H9 (cell line): ENCODE measurements at places on chromosomes 13 and 19.

- peak; percentile 76 for DNase-seq
Measured at GRCh38 chr13:21242236-21242635, 65.8 kb downstream of the MRPL57 start.

GRCh38 chr19:589693-590395 lies at the start of gene HCN2:
Gene HCN2 (plus strand): TSS chr19:589881. CDS start chr19:589946, 65 bp downstream.
- no peak for DNase-seq

- DNase-seq, result no peak
Measured at GRCh38 chr13:37700887-37701286, 102.3 kb upstream of the POSTN start.

GRCh38 chr19:49564616-49565045 lies 15.7 kb downstream of the NOSIP start:
- no peak for DNase-seq

GRCh38 chr13:106555631-106556328 lies 12.2 kb downstream of the ARGLU1 start:
- DNase-seq, result no peak

- DNase-seq, result no peak
Measured at GRCh38 chr13:37068962-37069361, 9.5 kb upstream of the SUPT20H start.

DNA sequence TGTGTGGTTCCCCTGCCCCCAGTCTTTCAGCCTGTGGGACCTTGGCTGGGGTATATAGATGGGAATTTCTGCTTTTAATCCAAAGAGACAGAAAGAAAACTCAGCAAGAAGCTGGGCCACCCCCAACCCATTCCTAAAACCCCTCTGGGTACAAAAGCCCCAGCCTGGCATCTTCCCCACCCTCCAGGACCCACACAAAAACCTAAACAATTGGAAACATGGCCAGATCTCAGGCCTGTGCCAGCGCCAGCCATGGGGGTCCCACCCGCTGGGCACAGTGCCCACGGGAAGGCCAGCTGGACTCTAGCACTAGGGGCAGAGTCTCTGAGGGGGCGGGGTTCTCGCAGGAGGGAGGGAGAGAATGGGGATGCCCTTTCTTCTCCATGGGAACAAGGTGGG lies 8.6 kb downstream of the LYL1 start:
- no peak for DNase-seq

DNA sequence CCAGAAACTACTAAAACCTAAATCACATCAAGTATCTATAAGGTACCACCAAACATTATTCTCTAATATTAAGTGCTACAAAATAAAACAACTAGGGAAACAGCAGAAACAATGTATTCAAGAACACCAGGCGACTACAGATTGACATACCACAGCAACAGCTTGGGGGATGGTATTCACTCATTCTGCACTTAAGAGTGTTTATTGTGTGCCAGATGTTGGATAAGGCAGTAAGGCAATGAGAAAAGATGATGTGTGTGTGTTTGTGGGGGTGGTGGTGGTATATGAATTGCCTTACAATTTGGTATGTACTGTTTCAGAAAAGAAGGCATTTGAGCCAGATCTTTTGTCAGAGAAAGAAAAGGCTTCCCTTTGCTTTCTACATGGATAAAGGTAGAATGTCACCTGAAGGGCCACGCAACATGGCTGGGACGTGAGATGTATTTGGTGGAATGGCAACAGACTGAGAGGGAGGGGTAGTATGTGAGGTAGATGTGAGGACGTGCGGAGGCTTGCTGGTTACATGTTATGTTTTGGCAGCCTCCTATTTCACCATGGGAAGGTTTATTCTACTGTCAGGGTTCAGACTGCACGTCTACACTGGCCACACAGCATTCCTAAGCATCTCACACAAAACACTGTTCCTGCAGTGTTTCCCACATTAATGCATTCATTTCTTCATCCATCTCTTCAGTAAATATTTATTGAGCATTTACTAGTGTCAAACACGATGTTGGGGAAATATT lies 300.7 kb downstream of the KLF12 start:
- DNase-seq, result no peak

DNA sequence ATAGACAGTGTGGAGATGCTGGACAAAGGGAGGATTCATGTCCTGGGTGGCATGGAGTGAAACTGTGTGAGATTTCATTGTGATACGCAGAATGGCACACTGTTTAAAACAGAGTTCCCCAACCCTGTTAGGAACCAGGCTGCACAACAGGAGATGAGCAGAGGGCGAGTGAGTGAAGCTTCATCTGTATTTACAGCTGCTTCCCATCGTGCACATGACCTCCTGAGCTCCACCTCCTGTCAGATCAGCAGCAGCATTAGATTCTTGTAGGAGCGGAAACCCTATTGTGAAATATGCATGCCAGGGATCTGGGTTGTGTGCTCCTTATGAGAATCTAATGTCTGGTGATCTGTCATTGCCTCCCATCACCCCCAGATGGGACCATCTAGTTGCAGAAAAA lies 72.5 kb downstream of the RAP2A start:
- no peak for DNase-seq

GRCh38 chr13:33127009-33127551 lies 110.9 kb downstream of the KL start:
- no peak for DNase-seq

DNA sequence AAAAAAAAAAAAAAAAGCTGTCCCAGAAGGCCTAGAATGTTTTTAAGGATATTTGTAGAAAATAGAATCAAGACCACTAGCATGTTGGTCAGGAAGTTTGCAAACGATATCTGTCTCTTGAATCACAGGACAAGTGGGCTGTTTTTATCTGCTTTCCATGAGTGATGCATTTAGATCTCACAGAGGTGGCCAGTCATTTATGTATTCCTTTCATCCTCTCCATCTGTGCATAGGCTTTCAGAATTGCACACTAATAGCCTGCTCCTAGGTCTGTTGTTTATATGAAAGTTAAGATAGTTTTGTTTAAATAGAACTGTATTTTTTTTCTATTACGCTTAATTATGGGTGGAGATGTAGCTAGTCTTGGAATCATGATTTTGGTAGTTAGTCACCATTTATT lies 289.5 kb downstream of the SHISA2 start:
- no peak for DNase-seq

- peak; percentile 21 for DNase-seq
Measured at GRCh38 chr19:18385359-18385674, 641 bp upstream of the GDF15 start.

DNA sequence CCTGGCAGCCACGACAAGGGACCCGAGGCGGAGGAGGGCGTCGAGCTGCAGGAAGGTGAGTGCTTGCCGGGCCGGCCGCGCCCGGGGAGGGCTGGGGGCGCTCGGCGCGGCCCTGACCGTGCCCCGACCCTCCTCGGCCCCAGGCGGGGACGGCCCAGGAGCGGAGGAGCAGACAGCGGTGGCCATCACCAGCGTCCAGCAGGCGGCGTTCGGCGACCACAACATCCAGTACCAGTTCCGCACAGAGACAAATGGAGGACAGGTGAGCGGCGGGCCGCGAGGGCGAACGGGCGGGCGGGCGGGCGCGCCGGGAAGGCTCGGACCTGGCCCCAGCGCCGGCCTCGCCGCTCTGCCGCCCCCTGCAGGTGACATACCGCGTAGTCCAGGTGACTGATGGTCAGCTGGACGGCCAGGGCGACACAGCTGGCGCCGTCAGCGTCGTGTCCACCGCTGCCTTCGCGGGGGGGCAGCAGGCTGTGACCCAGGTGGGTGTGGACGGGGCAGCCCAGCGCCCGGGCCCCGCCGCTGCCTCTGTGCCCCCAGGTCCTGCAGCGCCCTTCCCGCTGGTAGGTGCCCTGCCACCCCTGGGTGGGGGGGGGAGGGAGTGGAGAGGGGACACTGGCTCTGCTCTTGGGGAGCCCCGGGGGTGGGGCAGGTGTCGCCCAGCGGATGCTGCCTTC lies 816 bp downstream of the USF2 start:
- peak; percentile 93 for DNase-seq

DNA sequence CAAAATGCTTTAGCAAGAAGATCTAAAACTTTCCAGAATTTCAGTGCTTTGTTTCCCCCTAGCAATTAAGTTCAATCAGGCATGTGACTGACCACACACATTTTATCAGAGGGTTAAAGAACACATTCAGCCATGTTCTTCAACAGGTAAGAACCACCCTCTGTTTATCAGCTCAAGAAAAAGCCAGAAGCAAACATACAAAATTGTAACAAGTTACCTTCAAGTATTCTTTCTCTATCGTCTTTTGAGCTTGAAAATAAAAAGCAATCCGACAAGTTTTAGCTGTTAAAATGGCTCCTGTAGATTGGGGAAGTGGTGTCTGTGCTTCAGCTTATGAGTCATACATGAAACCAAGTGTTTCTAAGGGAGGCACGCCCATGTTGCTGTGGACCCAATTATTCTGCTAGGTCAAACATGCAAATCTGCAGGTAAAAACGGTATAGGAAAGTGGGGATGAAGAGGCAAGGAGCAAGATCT lies at the start of gene ELF1:
Gene ELF1 (minus strand): TSS at position 306 of the 477 bp plus-strand sequence. CDS start 37,262 bp downstream, outside the sequence.
- no peak for DNase-seq

GRCh38 chr13:110625771-110626321 lies 10.5 kb downstream of the NAXD start:
- no peak for DNase-seq

GRCh38 chr13:34343413-34343940 lies 525.5 kb downstream of the RFC3 start:
- DNase-seq, result no peak

DNA sequence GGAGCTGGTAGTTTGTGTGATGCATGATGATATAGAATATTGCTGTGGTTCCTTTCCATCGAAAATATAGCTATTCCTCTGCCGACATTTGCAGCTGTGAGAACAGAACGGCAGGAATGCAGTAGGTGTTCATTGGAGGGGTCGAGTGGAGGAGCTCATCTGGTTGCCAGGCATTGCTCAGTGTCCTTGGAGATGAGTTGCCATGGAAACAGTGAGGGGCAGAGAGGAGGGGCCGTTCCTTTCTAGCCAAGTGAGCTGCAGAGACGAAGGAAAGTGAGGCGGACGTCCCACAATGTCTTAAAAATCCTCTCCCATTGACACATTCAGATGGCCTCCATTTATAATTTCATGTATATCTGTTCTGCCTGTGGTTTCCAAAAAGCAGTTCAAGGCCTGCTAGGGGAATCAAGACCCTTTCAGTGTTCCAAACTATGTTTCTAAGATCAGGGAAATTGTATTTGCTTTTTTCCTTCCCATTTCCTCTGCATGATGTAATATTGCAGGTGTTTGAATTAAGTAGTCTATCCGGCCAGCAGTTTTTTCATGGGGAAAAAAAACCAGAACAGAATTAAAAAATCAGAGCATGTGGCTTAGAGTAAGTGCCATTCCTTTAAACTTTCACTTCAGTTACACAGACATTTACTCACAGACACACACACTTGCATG lies 41.2 kb upstream of the ZNF835 start:
- no peak for DNase-seq

DNA sequence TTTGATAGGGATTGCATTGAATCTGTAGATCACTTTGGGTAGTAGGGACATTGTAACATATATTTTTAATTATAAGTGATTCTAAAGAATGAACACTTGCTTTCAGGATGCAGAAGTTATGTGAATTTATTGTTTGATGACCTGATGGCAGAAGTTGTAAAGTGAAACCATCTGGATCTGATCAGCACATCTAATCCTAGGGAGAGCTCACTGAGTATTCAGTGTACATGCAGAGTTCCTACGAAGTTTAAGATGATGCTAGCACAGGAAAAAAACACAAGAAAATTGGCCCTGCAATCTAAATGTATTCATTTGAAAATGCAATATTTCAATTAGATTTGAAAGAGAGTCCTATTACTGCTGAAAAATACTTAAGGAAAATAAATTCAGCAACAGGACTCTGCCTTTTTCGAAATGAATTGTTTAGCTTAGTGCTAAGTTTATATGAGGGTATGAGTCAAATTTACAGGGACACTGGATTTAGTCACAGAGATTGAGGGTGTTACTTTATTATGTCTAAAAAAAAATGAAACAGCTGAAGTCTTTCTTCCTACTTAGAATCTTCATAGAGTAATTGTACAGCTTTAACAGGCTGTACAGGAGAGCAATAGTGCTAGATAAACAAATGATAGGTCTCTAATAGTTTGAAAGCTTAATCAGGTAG lies 385.7 kb downstream of the DCT start:
- no peak for DNase-seq

GRCh38 chr19:18284712-18285360 lies 3.4 kb upstream of the JUND start:
- DNase-seq, result no peak

- DNase-seq, result peak; percentile 82
Measured at GRCh38 chr13:62357887-62358645, 942.4 kb upstream of the PCDH20 start.

GRCh38 chr19:8515317-8515716 lies 1.4 kb upstream of the ZNF414 start:
- no peak for DNase-seq

DNA sequence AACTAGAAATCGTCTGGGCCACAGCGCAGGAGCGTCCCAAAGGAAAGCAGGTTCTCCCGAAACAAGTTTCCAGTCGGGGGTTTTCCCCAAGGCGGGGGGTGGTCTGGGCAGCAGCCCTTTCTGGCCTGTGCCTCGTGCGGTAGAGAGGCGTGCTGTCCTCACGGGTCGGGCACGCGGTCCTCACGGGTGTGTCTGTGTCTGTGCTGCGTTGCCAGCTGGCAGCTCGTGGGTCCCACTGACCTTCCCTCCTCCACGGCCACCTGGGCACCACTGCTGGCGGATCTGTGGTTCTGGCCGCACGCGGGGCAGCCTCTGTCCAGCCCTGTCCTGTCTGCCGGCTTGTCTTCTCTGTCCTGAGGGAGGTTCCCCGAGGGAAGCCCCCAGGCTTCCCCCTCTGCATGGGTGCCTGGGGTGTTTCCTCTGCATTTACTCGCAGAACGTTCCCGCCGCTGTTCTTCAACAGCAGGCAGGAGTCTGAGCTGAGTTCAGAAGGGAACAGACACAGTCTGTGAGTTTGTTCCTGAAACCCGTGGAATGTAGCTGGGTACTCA lies 98.2 kb upstream of the MCF2L start:
- no peak for DNase-seq

- no peak for DNase-seq
Measured at GRCh38 chr13:31930490-31930889, 101.1 kb upstream of the FRY start.

DNA sequence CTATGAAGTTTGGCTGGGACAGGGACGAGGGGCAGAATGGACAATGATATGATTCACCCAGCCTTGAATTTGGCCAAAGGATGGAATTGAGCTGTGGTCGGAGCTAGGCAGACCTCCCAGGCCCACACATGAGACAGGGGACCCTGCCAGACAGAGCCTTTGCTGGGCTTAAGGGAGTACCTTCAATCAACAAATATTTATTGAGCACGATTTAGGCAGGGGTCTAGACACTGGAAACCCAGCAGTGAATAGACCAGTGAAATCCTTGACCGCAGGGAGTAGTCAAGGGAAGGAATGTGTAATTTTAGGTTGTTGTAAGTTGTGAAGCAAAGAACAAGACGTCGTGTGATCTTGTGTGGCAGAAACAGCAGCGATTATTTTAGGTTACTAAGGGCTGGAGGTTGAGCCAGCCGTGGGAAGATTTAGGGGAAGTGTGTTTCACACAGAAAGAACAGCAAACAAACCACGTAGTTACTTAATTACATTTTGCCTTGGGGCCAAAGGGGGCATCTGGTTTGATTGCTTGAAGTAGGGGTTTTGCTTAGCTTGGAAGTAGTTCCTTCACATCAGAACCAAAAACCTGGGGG lies 16.9 kb upstream of the AP1M2 start:
- no peak for DNase-seq

GRCh38 chr13:103007427-103007762 lies 58.8 kb downstream of the SLC10A2 start:
- no peak for DNase-seq

GRCh38 chr19:5059213-5059574 lies 90.3 kb downstream of the KDM4B start:
- no peak for DNase-seq
